ENCODE measurements at places on chromosomes 2 and 18. TPM values are rescaled to one million over a fixed set of nuclear protein-coding genes. Genes with fewer than 3 reads are reported as not detected.
A peak's percentile ranks its signal among the peaks of the same experiment; 100 is the strongest.

Gene MROH2A
- total RNA-seq: not detected

Gene UGT1A3
- not detected for total RNA-seq

Gene SCN7A
- total RNA-seq: 30.6 TPM

Gene FAM228A
- total RNA-seq: 0.51 TPM

Gene ANKRD36C
- total RNA-seq: 11.1 TPM

Gene FIGLA
- total RNA-seq: not detected

Gene UPP2
- total RNA-seq: not detected

Gene MORN2
- total RNA-seq: 14.8 TPM

Gene FTCDNL1
- 3.5 TPM for total RNA-seq

Gene STARD6
- total RNA-seq: not detected

Gene VWC2L
- total RNA-seq: not detected

Gene MAP4K4
- 50.4 TPM for total RNA-seq

GRCh38 chr2:136383167-136383566 is 265.2 kb upstream of the CXCR4 start:
- no peak for DNase-seq

DNA sequence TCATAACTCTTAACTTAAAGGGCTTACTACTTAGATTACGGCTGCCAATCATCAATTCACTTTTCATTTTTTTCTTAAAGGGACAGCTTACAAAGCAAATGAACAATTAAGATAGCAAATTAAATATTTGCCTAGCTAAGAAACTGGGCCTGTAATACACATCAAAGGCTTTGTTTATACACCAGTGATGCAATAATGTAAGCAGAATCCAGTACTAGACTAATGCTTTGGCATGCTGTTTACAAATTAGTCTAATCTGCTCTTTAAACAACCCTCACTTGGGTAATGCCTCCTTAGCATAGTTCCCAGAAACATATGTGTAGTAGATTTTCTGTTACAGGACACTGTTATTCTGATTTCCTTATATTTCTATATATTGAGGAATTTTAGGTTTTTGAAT is 105.8 kb downstream of the ARHGAP28 start:
- no peak for DNase-seq

GRCh38 chr2:113777371-113777770 is 20.9 kb upstream of the SLC35F5 start:
- no peak for DNase-seq

GRCh38 chr2:44135771-44136170 is 32.9 kb upstream of the PPM1B start:
- DNase-seq: no peak

GRCh38 chr2:148971547-148971946 is 67.0 kb upstream of the LYPD6B start:
- DNase-seq: no peak

GRCh38 chr18:10928772-10929373 is 220.5 kb downstream of the PIEZO2 start:
- no peak for DNase-seq

DNA sequence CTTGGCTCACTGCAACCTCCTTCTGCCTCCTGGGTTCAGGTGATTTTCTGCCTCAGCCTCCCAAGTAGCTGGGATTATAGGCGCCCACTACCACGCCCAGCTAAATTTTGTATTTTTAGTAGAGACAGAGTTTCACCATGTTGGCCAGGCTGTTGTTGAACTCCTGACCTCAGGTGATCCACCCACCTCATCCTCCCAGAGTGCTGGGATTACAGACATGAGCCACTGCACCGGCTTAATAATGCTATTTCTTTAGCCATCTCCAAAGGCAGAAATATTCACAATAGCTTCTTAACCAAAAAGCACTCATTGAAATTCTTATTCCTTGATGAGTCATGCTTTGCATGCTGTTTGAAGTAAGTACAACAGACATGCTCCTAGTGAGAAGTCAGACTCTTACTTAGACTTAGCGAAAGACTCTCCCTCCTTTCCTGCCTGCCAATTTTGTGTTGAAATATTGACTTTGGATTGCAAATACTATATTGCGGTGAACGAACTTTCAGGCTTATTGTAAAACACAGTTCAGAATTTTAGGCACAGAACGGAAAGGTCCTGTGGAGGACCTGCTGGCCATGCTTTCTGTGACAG is 4.4 kb downstream of the ACTR3 start:
- no peak for DNase-seq

DNA sequence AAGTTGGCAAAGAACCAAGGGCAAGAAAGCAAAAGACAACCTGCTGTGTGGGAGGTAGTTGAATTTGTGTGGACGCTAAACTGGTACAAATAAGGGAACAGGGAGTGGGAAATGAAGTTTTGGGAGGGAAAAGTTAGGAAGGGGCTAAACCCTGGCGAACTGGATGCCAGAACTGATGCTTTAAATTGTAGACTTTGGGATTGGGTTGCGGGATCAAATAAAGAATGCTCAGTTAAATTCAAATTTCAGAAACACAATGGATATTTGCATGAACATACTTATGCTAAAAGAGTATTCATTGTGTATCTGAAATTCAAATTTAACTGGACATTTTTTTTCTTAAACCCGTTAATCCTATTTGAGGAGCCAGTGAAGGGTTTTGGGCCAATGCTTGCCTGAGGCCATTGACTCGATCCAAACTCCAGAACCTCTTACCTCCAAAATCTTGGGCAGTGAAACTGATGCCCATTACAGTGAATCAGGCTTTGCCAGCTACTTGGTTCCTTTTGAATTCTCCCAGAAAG is 44.2 kb upstream of the YWHAQ start:
- no peak for DNase-seq

DNA sequence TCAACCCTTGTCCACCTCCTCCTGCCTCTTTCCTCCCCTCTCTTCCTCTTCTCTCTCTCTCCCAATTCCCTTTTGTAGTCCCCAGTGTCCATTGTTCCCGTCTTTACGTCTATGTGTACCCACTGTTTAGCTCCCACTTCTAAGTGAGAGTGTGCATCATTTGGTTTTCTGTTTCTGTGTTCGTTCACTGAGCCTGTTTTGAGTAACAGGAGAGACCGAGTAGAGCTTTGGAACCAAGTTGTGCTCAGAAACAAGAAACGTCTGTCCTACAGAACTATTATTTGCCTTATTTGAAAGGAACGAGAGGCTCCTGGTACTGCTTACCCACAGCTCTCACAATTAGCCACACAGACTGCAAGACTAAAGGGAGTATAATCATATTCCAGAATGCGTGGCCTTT is 50.1 kb upstream of the MAPRE2 start:
- DNase-seq: no peak

DNA sequence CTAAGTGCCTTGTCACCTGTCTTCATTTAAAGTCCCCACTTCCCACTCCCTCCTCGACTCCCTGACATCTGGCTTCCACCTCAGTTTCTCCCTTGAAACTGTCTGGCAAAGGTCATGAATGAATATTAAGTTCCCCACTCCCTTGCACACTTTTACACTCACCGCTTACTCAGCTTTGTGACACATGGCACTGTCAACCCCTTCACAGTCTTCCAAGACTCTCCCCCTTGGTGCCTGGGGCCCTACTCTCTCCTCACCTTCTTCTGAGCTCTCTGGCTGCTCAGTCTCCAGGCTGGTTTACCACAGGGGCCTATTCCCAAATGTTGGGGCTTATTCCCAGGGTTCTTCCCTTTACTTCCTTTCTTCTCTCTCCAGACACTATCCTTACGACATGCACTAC is 17.9 kb upstream of the PTPN4 start:
- DNase-seq: no peak

DNA sequence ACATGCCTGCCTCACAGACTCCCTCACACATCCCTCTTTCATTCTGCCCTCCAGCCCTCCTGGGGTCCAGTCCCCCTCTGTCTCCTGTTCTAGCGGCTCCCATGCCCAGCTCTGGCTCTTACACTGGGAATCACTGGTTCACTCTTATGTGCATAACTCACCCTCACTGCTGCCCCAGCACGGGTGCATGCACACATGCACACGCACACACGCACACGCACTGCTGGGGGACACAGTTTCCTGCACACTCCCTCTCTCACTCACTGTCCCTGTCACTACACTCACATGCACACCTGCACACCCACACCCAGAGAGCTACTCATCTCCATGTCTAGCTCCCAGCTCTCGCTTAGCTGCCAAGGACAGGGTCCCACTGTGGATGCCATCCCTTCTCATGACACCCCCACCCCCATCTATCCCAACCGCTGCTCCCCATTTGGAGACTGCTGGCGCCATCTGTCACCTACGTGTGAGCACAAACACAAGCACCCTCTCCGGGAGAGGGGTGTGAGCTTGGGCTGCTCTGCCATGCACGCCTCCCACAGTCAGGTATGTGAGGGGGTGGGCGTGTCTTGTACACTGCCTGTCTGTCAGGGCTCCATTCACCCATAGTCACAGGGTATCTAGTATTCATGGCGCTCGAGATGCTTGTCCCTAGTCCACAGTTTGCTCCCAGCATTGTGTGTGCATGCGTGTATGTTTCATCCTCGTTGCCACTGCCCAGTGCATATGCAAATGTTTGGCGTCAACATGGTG is 1.8 kb downstream of the ASIC4 start:
- no peak for DNase-seq

GRCh38 chr2:101064125-101064502 is 62.0 kb downstream of the RPL31 start:
- no peak for DNase-seq

GRCh38 chr2:68756178-68756577 is 21.6 kb downstream of the ARHGAP25 start:
- DNase-seq: no peak

GRCh38 chr2:236863729-236864126 is 222.0 kb upstream of the COPS8 start:
- DNase-seq: peak; percentile 46

DNA sequence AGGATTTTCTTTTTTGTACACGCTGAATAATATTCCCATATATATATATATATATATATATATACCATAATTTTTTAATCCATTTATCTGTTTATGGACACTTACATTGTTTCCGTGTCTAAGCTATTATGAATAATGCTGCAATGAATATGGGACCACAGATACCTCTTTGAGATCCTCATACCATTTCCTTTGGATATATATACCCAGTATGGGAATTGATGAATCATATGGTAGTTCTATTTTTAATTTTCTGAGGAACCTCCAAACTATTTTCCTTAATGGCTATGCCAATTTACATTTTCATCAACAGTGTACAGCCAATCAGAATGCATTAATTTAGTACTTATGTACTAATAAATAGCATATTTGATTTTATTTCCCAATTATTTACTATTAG is 53.1 kb downstream of the MERTK start:
- no peak for DNase-seq

DNA sequence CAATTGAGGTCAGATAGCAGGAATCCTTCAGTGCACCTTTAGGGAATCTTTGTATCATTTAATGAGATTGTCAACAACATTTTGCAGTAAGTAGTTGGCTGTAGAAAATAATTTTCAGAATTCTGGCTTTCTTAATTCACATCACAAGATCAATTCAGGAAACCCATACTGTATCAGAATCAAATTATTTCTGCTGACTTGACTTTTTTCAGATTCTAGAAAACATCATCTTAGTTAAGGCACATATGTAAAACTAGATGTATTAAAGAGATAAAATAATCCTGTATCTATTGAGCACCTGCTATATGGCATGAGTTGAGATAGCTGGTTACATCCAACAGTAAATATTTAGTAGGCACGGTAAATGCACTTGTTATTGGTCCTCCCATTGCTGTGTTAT is 791.4 kb downstream of the TDRD15 start:
- no peak for DNase-seq

GRCh38 chr2:160165996-160166395 is 34.1 kb downstream of the ITGB6 start:
- DNase-seq: no peak

GRCh38 chr2:32136097-32136496 is 29.6 kb upstream of the SLC30A6 start:
- DNase-seq: no peak

- no peak for DNase-seq
Measured at GRCh38 chr18:50632895-50633515, 73.1 kb downstream of the MAPK4 start.

DNA sequence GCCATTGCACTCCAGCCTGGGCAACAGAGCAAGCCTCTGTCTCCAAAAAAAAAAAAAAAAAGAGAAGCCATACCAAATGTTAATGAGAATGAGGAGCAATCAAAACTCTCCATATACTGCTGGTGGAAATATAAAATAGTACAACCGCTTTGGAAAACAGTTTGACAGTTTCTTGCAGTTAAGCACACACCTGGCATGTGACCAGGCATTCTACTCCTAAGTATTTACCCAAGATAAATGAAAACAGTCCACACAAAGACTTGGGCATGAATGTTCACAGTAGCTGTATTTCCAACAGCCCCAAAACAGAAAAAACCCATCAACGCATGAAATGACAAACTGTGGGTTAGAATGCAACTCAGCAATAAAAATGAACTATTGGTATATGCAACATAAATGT is 76.0 kb upstream of the ST8SIA5 start:
- no peak for DNase-seq

- peak; percentile 61 for DNase-seq
Measured at GRCh38 chr18:68438983-68439382, 275.9 kb downstream of the TMX3 start.

- DNase-seq: no peak
Measured at GRCh38 chr2:164595031-164595430, 26.3 kb downstream of the GRB14 start.

DNA sequence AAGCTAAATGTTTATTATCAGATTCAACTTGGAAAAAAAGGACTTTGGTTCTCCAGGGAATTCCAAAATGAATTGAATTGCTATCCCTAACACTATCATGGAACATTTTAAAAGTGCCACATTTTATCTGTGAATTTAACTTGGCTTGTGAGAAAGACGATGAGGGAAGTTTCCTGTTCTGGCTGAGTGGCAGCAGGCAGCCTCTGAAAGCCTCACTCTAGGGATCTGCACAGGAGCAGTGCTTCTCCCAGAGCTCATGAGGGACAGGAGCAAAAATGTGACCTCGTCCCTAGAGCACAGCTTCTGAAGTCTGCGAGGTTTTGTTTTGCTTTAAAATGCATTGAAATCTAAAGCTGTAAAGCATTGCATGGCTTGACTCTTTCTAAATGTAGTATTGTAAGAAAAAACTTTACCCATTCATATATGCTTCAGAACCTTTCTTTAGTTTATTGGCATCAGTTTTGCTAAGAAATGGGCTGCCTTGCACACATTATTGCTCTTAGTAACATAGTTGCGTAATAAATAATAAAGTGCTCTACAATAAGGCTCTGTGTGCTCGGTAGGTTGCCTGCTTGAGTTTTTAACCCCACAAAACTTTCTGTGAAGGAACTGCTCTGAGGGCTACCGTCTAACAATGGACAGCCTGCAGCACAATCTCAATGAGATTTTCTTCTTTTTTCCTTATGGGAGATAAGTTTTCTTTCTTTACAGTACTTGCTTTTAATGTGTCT is 136.2 kb upstream of the CDCA7 start:
- no peak for DNase-seq
